ENCODE measurements at places on chromosomes 7 and 10.

DNA sequence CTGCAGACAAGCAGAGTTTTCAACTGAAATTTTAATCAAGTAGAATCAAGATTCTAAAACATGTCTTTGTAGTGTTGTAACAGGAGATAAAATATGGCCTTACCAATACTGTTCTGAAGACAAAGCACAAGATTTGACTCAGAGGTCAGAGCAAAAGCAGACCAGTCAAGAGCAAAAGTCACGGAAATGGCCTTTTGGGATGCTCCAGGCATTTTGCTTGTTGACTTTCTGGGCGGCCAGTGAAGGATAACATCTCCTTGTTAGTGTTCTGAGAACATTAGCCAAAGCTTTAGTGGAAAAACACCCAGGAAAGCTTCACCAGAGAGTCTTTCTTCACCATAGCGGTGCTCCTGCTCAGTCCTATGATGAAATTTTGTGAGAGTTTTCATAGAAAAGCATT, 590.6 kb downstream of the ARL4A start:
- DNase-seq: no peak

GRCh38 chr7:26493737-26494428, 202.2 kb downstream of the SNX10 start:
- DNase-seq: no peak

DNA sequence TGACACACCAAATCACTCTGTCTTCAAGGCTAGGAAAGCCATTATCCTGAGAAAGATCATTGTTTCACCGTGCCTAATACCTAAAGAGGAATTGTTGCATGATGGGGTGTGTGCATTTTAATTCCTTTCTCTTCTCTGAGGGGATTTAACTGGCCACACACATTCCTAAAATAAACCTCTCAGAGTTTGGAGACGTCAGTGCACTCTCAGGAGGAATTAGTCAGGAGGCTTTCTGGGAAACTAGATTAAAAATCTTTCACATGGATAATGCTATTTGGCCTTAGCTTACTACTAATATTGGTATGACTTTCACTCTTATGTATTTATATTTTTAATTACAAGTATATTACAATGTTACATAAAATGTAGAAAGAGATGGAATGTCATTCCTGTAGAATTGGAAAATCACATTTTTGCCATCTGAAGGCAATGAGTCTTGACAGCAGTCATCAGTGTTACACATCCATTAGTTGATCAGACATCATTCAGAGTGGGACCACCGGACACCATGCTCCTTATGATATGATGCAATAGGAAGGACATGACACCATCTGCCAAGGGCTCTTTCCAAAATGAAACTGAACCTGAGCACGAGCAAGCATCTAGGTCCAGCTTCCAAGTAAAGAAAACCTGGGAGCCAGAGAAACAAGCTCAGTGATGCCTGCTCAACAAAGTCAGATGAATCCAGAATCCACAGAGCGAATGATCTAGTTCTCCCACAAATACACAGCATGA, 43.1 kb upstream of the TMEM273 start:
- no peak for DNase-seq

- DNase-seq: no peak
These were observed 72.8 kb upstream of the CUX1 start for GRCh38 chr7:101744588-101744987.

GRCh38 chr7:80942261-80943041, 23.6 kb upstream of the SEMA3C start:
- DNase-seq: no peak

DNA sequence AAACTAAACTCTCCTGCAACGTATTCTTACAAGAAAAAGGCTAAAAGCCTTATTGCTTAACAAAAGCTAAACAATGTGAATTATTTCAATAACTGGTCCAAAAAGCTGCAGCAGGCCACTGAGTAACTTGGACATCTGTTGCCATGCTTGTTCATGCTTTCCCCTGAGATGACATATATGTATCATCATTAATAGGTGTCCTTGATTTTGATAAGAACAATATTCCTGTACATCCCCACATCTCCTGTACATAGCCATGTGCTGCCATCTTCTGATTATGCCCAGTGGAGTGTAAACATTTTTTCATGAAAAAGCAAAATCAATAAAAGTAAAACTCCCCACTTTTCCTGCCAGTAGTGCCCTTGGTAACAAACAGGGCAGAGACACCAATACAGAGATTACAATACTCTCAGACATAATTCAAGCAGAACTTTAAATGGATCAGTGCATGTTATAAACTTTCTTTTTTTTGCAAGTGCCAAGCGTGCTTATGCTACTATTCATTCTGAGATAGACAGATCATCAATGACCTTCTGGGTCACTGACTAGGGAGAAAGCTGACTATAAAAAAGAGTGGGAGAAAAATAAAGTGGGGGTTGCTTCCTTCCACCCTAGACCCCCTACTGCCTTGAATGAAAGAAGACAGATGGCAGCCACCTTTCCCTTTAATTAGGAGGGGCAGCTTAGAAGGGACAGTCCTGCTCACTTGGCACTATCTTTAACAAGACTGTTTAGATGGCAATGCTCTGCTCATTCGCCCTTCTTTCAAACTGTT, 205.5 kb upstream of the KLF14 start:
- DNase-seq: no peak

GRCh38 chr10:78390051-78390450, 356.4 kb downstream of the RPS24 start:
- no peak for DNase-seq

DNA sequence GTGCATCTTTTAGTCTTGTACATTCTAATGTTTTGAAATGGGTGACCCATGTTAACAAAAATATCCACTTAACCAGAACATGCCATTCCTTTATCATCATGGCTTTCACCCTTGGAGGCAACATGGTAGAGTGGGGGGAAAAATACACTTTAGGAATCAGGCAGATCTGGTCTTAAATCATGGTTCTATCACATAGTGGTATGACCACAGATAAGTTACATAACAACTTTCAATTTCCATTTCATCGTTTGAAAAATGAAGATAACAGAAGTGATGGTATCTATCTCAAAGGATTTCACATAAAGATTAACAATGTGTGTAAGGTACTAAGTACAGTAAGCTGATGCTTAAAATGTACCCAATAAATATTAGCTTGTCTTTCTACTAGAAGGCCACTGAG, 19.0 kb downstream of the TMEM168 start:
- DNase-seq: no peak

- DNase-seq: no peak
These were observed 16.9 kb downstream of the OLAH start for GRCh38 chr10:15060638-15061037.

DNA sequence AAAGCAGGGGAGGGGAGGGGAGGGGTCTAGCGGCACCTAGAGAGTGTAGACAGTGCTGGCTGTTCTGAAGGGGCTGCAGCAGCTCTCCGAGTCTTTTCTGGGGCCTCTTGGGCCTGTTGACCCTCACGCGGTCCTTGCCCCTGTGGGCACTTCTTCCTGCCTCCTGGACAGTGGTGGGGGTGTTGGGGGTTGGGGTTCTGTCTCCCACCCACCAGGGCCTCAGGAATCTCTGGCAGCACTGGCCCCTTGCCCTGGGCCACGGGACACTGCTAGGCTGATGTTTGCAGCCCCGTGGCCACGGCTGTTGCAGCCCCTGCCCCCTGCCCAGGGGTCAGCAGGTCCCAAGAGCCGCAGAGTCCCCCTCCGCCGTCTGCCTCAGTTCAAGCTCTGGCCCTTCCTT, 68.9 kb upstream of the INPP5A start:
- DNase-seq: no peak

GRCh38 chr7:93160410-93160809, 12.2 kb upstream of the SAMD9L start:
- no peak for DNase-seq

DNA sequence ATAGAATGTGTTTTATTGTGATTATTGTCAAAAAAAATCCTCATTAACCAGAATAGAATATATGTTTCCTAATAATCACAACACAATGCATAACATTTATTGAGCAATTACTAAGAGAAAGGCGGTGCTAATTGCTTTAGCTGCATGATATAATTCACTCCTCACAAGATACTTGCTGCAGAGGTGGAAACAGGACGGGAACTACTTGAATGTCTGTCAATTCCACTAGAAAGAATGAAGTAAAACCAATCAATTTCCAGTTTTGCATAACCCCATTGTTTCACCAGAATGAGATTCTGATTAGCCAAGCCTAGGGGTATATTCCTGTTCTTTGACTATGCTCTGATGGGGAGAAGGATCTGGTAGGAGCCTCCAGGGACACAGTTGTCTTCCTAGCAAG, 239.1 kb upstream of the NRP1 start:
- no peak for DNase-seq

DNA sequence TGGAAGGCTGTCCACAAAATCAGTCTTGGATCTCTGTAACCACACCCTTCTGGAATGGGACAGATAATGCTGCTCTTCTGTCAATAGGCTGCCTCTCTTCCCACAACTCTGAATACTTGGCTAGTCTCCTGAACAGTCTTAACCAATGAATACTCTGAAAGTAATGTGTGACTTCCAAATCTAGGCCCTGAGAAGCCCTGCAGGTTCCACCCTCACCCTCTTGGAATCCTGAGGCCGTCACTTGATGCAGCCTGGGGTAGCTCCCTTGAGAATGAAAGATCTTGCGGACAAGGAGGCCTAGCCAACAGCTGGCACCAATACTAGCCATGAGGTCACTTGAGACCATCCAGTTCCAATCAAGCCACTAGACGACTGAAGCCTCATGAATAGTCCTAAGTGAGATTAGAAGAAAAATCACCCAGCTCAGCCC, 109.2 kb downstream of the ARHGAP12 start:
- DNase-seq: no peak

DNA sequence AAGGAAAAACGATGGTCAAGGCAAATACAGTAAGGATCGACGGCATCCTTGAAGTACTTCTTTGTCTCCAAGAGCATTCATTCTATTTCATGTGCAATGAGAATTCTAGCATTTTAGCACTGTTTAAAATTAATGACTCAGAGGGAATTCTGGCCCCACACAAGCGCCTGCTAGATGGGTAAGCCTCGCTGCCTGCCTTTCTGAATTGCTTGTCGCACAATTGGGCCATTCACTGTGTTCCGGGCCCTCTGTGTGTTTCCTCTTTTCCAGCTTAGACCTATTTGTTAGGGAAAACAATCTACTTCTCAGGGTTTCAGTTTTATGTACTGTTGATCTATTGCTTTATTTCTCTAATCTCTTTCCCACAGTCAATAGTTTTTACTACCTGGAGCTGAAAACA, 204.7 kb upstream of the ZNF32 start:
- DNase-seq: no peak

- no peak for DNase-seq
These were observed 67.9 kb downstream of the CDK1 start for GRCh38 chr10:60846173-60846572.

- no peak for DNase-seq
These were observed 75.1 kb downstream of the DGKI start for GRCh38 chr7:137771679-137772078.

GRCh38 chr10:91328320-91328984, 81.7 kb upstream of the HECTD2 start:
- DNase-seq: no peak

- no peak for DNase-seq
These were observed 25.4 kb downstream of the EDRF1 start for GRCh38 chr10:125744909-125745308.

GRCh38 chr7:136956671-136957070, 88.2 kb downstream of the CHRM2 start:
- DNase-seq: no peak

- no peak for DNase-seq
These were observed 427.6 kb downstream of the INHBA start for GRCh38 chr7:41275255-41275654.
